ENCODE measurements at places on chromosomes 11 and 22.

DNA sequence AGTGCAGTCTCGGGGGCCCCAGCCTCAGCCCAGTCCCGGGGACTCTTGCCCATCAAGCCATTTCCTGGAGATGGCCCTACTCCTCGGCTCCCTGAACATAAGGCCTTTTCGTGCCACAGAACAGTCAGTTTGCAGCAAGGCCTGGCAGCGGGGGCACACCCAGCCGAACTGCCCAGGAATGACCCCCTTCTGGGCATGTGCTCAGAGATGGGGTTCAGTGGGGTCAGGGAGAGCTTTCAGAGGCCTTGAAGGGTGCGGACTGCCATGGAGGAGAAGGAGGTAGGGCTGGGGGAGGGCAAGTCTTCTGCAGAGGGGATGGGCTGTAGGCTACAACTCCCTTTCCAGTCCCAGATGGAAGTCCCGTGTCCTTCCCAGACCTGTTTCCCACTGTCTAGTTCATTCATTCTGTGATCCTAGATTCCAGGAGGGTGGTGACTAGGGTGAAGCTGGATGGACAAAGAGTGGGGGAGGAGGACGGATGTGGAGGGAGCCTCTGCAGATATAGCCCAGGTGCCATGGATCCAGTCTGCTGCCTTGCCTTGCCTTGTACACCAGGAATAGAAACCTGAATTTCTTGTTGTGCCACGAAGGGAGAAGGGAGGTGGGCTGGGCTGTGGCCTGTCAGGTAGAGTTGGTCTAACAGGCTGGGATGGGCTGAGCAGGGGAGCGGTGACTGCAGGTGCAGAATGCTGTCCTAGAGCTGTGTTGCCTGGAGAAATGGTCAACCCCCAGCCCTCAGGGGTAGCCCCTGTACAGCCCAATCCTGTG, 14.2 kb upstream of the OMP start:
- DNase-seq, result no peak

DNA sequence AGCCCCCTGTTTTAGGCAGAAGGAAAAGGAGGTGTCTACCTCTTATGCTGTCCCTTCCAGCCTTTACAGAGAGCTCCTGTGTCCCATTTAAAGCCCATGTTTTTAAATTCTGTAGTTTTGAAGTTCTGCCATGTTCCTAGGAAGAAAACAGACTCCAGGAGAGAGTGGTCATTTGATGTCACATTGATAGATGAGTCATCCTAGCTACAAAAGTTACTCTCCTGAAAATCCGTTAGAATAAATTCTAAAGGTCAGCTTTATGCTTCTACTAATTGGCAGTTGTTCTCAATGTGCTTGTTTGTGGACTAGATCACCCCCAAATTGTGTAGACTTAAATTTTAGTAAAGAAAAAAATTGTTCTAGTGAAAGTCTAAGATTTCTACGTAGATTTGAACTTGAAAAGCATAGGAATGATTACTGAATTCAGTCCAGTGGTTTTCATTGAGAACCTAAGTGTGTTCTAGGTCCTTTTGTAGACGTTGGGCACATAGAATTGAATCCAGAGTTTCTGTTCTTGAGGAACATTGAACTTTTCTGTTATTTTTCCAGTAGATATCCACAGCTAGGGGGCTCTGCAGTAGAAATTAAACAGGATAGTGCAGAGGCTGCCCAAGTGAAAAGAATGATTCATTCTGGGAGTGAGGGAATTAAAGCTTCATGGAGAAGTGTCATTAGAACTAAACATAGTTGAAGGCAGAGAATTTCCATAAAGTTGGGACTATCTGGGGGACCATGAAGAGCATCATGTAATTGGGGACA, 140.6 kb upstream of the RASSF10 start:
- no peak for DNase-seq

DNA sequence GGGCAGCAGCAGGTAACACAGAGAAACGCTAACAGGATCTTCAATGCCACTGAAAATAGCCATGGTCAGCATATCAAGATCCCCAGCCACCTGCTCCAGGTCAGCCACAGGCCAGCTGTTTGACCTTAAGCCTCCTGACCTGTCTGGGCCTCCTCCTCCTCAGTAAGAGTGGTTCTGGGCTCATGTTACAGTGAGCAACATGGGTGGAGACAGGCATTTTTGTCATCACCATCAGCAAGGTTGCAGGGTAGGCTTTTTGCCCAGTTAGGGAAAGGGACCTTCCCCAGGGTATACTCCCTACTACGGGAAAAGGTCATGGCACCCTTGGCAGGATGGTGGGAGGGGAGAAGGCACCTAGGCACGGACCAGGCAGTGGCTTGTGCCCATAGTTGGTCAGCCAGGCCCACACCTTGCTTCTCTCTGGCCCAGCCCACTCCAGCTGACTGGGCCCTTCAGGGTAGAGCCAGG, 131.8 kb upstream of the PARVA start:
- no peak for DNase-seq

- no peak for DNase-seq
These were observed 764 bp upstream of the PACSIN3 start for GRCh38 chr11:47186700-47187695.

GRCh38 chr11:120385110-120385509, 48.9 kb downstream of the ARHGEF12 start:
- no peak for DNase-seq

DNA sequence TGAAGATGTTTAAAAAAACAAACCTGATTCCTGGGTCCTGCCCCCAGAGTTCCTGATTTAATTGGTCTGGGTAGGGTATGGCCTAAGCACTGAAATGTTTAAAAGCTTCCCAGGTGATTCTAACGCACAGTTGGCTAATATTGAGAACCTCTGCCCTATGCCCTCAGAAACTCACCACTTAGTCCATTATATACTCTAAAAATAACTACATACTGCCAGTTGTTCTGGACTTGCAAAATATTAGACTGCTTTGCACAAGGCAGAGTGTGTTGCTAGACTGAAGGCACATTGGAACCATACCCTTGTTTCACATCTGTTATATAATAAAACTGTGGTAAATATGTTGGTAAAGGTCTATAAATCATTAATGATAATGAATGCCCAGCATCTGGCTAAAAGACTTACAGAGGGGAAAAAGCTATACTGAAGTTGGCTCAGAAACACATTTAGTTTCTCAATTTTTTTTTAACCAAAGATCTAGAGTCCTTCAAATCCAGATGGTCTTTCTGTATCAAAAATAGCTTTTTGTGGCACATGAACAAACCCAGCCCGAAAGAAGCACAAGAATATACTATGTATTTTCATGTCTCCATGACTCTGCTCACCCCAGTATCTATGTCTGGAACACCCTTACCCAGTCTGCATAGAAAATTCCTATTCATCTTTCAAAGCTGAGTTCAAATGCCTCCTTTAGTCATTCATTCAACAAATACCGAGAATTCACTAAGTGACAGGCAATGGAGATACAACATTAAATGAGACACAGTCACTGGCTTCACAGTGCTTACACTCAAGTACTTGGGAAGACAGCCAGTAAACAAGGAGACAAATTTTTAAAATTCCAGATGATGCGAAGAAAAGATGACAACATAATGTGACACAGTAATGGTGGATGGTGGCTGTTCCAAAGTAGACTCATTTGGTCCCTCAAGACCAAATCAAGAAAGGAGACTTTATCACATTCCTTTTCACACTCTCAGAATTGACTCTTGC, 44.1 kb downstream of the RBFOX2 start:
- no peak for DNase-seq

GRCh38 chr11:31643857-31644256, 134.3 kb downstream of the ELP4 start:
- no peak for DNase-seq

GRCh38 chr22:40031766-40032470, 37.2 kb downstream of the FAM83F start:
- no peak for DNase-seq

Data from stimulated activated CD8-positive, alpha-beta memory T cell treated with anti-CD3 and anti-CD28 coated beads, Interleukin-2, amount 100 ng/mL, for 1 hour (primary cell).